ENCODE measurements at places on chromosomes 7 and 10.

DNA sequence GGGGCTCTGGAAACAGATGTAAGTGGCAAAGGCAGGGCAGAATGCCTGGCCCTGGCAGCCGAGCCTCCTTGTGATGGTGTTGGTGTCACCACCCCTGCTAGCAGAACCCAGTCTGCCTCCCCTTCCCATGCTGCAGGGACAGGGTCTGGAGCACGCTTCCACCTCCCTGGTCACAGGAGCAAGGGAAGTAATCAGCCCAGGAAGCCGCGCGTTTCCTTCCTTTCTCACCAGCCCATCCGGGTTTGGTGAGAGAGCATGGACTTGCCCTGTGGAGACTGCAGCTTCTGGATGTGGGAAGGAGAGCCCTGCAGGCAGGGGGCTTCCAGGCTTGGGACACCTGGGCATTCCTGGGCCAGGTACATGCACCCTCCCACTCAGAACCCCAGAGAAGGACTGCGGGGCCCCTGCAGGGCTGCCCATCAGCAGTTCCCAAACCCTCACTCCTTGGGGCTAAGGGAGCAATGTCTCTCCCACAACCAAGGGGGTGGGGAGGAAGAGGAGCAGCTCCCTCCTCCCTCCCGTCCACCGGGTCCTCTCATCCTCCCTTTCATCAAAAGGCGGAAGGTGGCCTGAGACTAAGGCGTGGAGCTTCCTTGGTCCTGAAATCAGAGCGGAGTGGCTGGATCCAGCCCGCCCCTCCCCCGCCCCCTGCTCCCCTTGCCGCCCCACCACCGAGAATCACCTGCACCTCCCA, 1.8 kb downstream of the MMRN2 start:
- no peak for DNase-seq

GRCh38 chr10:104447331-104447730, 93.7 kb downstream of the CFAP58 start:
- no peak for DNase-seq

- no peak for DNase-seq
These were observed 170.8 kb upstream of the KMT2E start for GRCh38 chr7:104843198-104843597.

- DNase-seq, result peak; percentile 82
These were observed 5.8 kb downstream of the MTPN start for GRCh38 chr7:135971366-135971725.
